ENCODE measurements at places on chromosomes 7 and 10.
A peak's percentile ranks its signal among the peaks of the same experiment; 100 is the strongest.

DNA sequence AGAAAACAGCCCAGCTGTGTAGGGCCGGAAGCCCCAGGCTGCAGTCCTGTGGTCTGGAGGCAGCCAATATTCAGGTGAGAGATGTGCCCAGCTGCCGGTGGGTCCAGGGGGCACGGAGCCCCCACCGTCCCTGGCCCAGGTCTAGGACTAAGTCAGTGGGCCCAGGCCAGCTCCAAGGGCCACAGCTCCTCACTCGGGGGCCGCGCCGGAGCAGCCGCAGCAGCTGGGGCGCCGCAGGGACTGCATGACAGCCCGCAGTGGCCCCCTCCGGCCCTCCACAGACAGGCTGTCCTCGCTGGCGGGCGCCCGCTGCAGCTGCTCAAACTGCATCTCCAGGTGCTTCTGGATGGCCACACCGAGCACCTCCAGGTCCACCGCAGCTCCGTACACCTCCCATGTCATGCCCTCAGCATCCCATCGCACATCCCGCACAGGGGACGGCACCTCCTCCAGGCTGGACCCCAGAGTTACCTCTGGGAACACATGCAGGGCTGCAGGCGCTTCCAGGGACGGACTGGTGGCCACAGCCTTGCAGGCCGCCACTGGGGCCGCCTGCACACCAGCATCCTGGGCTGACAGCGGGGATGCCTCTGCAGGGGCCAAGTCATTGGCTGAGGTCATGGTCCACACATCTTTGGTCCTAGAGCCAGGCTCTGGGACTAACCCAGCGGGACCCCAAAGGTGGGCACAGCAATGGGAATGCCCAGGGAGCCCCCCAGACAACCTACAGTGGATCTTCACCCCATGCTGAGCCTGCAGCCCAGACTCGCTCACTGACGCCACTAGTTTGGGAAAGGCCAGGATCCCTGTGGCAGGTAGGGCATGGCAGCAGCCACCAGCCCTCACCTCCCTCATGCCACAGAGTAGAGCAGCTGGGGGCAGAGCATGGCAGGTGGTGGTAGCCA lies 7.0 kb downstream of the GPRIN2 start:
- DNase-seq = peak; percentile 23

DNA sequence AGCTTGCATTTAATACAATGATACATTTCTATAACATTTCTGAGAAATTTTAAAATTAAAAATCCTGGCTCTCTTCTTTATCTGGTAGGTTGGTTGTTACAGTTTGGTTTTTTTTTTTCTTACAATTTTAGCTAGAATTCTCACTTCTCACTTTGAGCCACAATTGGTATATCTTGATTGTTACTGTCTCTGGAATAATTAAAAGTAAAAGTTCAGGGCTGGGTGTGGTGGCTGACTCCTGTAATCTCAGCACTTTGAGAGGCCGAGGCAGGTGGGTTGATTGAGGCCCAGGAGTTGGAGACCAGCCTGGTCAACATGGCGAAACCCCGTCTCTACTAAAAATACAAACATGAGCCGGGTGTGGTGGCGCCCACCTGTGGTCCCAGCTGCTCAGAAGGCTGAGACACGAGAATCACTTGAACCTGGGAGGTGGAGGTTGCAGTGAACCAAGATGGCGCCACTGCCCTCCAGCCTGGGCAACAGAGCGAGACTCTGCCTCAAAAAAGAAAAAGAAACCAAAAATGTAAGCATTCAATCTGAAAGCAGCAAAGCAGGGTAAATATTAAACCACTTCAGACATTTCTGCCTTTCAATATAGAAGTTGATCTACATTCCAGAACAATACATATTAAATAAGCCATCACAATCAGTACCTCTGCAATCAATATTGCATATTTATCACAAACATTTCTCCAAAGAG lies 88.6 kb upstream of the PFKP start:
- DNase-seq = no peak

DNA sequence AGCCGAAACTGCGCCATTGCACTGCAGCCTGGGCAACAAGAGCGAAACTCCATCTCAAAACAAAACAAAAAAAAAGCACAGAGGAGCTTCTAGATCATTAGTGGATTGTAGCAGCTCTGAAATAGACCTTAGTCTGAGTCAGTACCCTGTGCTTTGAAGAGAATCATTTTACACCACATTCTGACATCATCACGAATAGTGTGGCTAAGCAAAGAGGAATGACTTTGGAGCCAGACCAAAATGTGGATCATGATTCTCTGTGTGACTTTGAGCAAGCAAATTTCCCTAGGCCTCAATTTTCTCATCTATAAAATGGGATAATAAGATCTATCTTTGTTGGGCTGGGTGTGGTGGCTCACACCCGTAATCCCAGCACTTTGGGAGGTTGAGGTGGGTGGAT lies 618.9 kb downstream of the CALN1 start:
- DNase-seq = no peak

GRCh38 chr7:100735730-100736129 lies 2.3 kb downstream of the ZAN start:
- no peak for DNase-seq

- no peak for DNase-seq
These were observed 116.1 kb downstream of the GPR37 start for GRCh38 chr7:124649397-124650014.

DNA sequence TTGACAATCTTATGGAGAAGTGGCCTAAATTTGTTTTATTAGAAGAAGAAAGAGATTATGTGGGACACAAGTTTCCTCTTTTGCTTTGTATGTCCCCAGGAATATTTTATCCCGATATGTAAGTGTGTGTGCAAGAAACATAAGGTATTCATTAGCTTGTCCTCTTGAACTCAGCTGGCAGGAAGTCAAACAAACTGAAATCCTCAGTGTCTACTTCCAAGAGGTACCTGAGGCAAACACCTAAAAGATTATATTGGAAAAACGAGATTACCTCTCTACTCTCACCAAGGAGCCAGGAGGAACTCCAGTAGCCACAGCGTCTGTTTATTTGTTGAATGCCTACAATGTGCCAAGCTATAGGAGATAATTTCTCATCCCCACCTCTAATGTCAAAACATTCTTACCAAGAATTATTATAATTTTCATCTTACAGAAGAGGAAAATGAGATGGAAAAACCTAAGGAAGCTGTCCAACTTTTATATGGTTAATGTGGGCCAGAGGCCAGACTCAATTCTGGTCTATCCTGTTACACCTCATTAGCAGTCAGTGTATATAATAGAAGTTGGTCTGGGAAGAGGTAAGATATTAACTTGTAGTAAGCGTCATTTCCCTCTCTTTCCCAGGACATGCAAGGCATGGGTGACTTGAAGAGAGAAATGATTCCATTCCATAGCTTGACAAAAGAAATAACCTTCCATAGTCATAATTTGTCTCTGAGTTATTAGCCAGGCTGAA lies 692.7 kb downstream of the MAGI2 start:
- DNase-seq = no peak

- no peak for DNase-seq
These were observed 68.4 kb upstream of the RAPGEF5 start for GRCh38 chr7:22425361-22425760.

DNA sequence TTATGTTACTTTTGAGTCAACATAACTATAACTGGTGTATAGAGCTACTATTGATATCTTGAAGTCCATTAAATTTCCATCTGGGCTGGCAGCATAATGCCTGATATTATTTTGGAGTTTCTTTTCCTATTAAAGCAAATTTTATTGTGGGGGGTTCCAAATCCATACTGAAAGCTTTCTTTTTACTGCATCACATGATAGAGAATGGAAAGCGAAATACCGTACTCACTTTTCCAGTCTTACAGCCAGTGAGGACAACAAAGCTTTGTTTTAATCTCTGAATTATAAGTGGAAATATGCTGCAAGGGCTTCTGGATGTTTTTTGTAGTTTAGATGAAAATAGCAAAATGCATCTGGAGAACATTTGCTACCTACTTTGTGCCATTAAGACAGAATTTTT lies 477.5 kb upstream of the SEMA3D start:
- no peak for DNase-seq

- no peak for DNase-seq
These were observed 332.7 kb downstream of the ADARB2 start for GRCh38 chr10:1404323-1405260.

GRCh38 chr7:561631-562373 lies 42.2 kb upstream of the PDGFA start:
- DNase-seq = no peak

DNA sequence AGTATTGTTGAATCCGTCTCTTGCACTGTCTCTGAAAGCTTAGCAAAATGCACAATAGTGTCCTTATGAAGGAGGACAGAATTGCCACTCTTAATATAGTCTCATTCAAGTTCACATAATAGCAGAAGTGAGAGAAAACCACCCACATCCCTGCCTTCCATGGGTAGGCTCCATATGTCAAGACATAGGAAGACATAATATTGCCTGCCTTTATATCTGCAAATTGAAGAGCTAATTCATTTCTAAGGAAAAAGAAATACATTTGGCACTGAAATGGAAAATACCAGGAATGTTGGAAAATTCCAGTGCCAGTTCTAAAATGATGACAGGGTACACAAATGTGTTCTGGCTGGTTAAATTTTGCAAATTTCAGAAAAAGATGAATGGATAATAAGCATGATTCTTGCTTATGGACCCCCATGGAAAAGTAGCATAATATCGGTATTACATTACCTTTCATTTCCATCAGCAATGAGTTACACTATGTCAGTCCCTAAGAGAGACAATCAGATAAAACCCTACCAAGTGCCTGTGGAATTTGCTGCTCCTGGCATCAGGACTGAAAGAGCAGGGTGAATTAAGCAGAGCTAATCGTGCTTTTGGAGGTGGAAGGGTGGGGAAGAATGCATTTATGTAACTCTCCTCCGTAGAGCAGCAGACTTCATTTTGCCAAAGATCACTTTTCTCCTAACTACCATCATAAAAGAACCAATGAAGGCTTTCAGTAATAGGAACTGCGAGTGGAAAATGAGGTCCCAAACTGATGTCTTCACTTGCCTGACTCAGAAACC lies 312.6 kb downstream of the FGFR2 start:
- no peak for DNase-seq

- no peak for DNase-seq
These were observed 79.1 kb upstream of the TMEM248 start for GRCh38 chr7:66841898-66842297.

DNA sequence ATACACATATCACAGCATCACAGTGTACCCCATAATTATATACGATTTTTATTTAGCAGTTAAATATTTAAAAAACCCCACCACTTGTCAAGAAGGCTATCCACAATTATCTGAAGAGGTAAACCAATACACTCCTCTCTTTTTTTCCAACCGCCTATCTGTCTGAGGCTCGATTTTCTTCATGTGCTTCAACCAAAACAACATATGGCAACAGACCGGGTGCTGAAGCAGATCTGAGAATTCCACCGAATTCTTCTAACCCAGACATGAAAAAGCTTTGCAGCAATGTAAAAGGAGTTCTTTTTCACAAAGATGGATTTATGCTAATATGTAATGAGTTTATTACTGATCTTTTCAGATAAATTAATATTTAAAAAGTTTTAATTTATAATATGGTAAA lies 132.4 kb upstream of the RHEB start:
- DNase-seq = no peak

- no peak for DNase-seq
These were observed 66.0 kb downstream of the OSBPL3 start for GRCh38 chr7:24913801-24914464.

DNA sequence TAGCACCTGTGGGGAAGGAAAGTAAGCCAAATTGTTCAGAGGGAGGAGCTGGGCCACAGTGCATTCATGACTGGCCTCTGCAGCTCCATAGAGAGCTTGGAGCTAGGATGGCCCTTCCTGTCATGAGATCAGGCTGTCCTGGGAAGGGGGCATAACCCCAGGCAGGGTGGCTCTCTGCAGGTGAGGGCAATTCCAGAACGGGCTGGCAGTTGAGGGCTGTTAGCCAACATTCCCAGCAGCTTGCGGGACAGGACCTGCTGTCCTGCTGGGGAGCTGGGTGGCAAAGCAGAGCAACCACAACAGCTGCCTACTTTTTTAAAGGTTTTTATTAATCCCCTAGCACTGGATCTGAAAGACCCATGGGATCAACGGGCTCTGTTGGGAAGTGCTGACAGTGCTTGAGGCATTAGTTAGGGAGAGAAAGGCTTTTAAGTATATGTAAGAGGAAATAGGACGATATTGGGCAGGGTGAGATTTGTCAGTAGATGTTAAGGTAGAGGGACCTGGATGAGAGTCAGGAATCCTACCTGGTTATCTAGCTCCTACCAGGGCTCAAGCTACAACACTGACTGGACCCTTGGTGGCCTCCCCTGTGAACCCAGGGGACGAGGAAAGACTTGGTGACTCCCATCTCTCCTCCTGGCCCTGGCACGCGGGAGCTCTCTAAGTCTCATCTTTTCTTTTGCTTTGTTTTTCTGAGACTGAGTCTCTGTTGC lies 77.8 kb downstream of the NAMPT start:
- DNase-seq = no peak

- no peak for DNase-seq
These were observed 37.9 kb downstream of the PALS2 start for GRCh38 chr7:24611130-24611529.

DNA sequence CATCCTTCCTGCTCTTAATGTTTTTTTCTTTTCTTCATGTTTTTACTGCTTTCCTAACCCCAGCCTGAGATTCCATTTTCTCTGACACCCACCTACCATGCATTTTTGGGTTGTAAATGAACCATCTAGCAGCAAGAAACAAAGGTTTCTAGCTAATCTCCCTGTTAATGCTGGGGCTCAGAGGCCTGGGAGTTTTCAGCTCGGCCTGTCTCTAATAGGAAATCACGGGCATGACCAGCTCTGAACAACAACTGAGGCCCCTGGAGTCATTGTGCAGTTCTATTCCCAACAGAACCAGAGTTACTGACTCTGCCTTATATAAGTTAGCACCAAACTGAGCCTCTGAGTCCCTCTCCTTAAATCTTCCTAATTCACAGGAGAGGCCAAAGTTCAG lies 134.8 kb downstream of the CFAP58 start:
- DNase-seq = no peak

GRCh38 chr10:84140036-84140379 lies 699 bp downstream of the GHITM start:
- DNase-seq = no peak

- DNase-seq = no peak
These were observed 125.1 kb upstream of the NRP1 start for GRCh38 chr10:33459602-33460001.

DNA sequence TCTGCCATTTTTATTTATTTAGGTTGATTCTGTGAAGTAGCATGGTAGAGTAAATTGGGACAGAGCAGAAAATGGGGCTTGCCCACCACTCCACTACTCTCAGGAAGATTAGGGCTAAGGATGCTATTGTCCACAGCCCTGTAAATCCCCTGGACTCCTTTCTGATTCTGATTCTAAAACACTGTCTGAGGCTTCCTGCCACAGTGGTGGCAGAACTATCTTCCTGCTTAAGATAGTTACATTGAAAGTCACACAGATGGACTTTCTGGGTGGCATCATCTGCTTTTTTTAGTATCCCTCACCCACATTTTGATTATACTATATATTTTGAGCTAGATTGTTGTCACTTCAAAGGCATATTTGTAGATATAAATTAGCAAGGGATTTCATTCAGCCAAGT lies 50.0 kb downstream of the SPAM1 start:
- DNase-seq = no peak

GRCh38 chr10:50653758-50654157 lies 30.0 kb upstream of the SGMS1 start:
- DNase-seq = no peak

- DNase-seq = no peak
These were observed 52.4 kb downstream of the ZNF365 start for GRCh38 chr10:62426600-62426999.

- DNase-seq = no peak
These were observed 230.3 kb upstream of the MEOX2 start for GRCh38 chr7:15916681-15917380.
